ENCODE measurements at places on chromosomes 2 and 18. TPM values are rescaled to one million over a fixed set of nuclear protein-coding genes. Genes with fewer than 3 reads are reported as not detected.

DES gene
- total RNA-seq, result 0.15 TPM

RAPGEF4 gene
- 0.90 TPM for total RNA-seq

CDK15 gene
- 0.23 TPM for total RNA-seq

SERPINB12 gene
- not detected for total RNA-seq

MCM6 gene
- total RNA-seq, result 17.4 TPM

CDC42EP3 gene
- total RNA-seq, result 3.2 TPM

GTF2A1L gene
- total RNA-seq, result 0.98 TPM

RAX gene
- total RNA-seq, result not detected

STPG4 gene
- total RNA-seq, result 0.23 TPM

IGFBP5 gene
- total RNA-seq, result 246 TPM

MAPK4 gene
- not detected for total RNA-seq

CPO gene
- 0.47 TPM for total RNA-seq

DAPL1 gene
- not detected for total RNA-seq

KIF1A gene
- not detected for total RNA-seq

AQP12B gene
- not detected for total RNA-seq

EIF2AK2 gene
- total RNA-seq, result 17.9 TPM

MYOM1 gene
- total RNA-seq, result 0.98 TPM

ATAD2B gene
- 7.5 TPM for total RNA-seq

ACYP2 gene
- total RNA-seq, result 7.1 TPM

ZAP70 gene
- not detected for total RNA-seq

AGXT gene
- total RNA-seq, result not detected

PDCD1 gene
- total RNA-seq, result not detected

NPPC gene
- not detected for total RNA-seq

ERFE gene
- total RNA-seq, result 0.82 TPM

TMEM185B gene
- 19.8 TPM for total RNA-seq

TSPYL6 gene
- not detected for total RNA-seq

REEP1 gene
- total RNA-seq, result not detected

MATN3 gene
- 1.1 TPM for total RNA-seq

PROM2 gene
- total RNA-seq, result 1.4 TPM

SLC8A1 gene
- total RNA-seq, result 25.4 TPM

FECH gene
- 41.0 TPM for total RNA-seq

GCKR gene
- 3.5 TPM for total RNA-seq

STAT4 gene
- 4.1 TPM for total RNA-seq

IMP4 gene
- 176 TPM for total RNA-seq

AMER3 gene
- not detected for total RNA-seq

SP3 gene
- 63.0 TPM for total RNA-seq

RAD51AP2 gene
- total RNA-seq, result under 0.01 TPM

MEP1B gene
- total RNA-seq, result 0.12 TPM

NXPH2 gene
- total RNA-seq, result not detected

CREG2 gene
- under 0.01 TPM for total RNA-seq

SAG gene
- total RNA-seq, result not detected

DSG1 gene
- total RNA-seq, result not detected

DSC3 gene
- 0.38 TPM for total RNA-seq

Measured in smooth muscle cell of the coronary artery (primary cell).